HuH-7 (cell line): ENCODE measurements at places on chromosomes 7 and 10.

- DNase-seq: peak; percentile 73
Observed at GRCh38 chr10:101778781-101779543, 3.0 kb upstream of the FGF8 start.

DNA sequence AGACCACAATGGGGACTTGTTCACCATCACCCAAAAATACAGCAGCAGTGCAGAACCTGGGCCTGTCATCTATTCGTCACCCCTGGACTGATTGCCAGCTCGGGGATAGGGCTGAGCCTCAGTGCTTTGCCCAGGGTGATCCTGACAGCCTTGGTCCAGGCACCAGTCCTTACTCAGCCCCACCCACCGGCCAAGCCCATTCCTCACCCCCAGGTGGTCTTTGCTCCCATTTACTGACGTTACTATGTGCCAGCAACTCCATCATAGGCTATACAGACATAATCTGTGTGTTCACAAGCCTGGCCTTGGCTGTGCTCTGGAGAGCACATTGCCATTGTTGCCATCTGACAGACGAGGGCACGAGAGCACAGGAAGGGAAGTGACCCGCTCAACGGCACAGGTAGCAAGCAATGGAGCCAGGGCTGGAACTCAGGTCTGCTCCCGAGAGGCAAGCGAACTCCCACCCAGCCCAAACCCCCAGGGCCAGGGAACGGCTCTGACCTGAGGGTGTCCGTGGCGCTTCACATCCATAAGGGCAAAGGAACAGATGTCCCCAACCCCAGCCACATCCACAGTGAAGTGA, 6.8 kb downstream of the ATG9B start:
- no peak for DNase-seq

- DNase-seq: no peak
Observed at GRCh38 chr7:93117327-93117726, 452 bp downstream of the SAMD9 start.

DNA sequence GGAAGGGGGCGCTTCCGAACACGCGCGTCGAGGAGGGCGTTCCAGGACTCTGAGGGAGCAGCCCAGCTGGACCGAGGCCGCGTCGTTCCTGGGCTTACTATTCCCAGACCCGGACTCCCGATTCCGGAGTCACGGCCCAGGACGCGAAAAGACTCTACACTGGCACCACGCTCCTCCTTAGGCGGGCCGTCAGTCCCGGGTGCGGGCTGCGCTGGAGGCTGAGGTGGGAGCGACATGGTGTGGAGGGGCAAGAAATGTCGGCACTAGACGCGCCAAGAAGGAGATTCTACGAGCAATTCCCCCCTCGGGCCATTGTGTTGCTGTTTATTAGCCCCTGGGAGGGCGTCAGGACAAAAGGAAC, 584 bp upstream of the RUNDC3B start:
- peak; percentile 14 for DNase-seq
